Metanephros (tissue), 2 donors: ENCODE measurements at places on chromosomes 4 and X. TPM values are rescaled to one million over a fixed set of nuclear protein-coding genes. Genes with fewer than 3 reads are reported as not detected.

MTMR8 gene
- total RNA-seq = 2.2 TPM

SMR3A gene
- total RNA-seq = not detected

ARHGAP36 gene
- total RNA-seq = 36.8 TPM

SERTM2 gene
- 1.3 TPM for total RNA-seq

PCDH7 gene
- total RNA-seq = 42.0 TPM

CFAP99 gene
- total RNA-seq = 0.41 TPM

PNCK gene
- 6.5 TPM for total RNA-seq

EBP gene
- total RNA-seq = 44.4 TPM

CBR4 gene
- total RNA-seq = 32.3 TPM
